SW480 (cell line): ENCODE measurements at places on chromosomes 1 and 21.

DNA sequence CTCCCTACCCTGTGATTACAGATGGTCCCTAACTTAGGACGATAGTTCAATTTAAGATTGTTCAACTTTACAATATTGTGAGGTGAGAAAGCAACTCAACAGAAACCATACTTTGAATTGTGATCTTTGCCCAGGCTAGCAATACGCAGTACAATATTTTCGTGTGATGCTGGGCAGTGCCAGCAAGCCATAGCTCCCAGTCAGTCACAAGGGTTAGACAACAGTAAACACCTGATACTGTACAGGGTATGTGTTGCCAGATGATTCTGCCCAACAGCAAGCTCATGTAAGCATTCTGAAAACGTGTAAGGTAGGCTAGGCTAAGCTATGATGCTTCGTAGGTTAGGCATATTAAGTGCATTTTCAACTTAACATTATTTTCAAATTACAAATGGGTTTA lies 11.9 kb downstream of the GPBP1L1 start:
- no peak for DNase-seq

- peak; percentile 45 for DNase-seq
These were observed 37.0 kb downstream of the CAPN8 start for GRCh38 chr1:223628233-223629125.

DNA sequence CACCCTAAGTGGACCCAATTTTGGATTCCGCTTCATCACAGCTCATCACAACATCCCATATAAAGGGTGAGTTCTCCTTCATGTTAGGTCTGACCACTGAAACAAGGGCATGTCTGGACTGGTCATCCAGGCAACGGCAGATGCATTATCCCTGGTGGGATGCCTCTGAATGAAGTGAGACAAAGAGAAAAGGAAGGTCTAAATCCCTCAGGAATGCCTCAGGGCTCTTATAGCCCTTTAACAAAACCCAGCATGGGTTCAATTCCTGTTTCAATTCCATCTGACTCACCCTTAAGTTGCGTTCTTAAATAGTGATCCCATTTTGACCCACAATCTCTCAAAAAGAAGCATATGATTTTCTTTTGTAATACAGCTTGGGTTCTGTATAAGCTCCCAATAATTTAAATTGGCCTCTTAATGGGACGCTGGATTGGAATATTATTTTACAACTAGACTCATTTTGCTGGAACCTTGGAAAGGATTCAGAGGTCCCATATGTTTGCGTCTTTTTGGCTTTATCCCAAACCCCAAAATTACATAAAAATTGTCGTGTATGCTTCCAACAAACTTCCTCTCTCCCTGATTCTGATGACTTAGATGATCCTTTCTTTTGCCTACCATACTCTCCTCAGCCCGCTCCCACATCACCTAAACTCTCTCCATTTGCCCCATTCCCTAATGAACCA lies 287.4 kb upstream of the ZP4 start:
- DNase-seq = no peak

DNA sequence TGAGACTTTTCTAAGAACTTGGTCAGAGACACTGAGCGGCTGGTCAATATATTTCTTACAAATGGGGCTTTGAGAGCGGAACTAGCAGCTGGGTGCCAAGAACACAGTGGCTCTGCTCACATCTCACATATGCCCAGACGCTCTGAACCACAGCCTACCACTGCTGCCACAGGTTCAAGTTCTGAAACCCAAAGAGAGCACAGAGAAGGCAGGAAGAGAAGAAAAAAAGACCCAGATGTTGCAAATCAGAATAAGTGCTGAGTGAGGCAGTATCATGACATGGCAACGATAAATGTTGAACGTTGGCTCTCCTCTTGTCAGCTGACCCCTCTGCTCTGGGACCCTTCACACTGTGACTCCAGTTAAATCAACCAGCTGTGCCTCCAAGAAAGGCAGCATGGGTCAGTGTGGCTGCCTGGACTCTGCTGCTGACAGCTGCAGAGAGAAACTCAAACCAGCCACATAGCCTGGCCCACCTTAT lies 26.4 kb downstream of the HIVEP3 start:
- no peak for DNase-seq

GRCh38 chr1:206430031-206430983 lies 40.0 kb upstream of the IKBKE start:
- no peak for DNase-seq

GRCh38 chr1:47645151-47645550 lies 207.3 kb downstream of the FOXD2 start:
- DNase-seq = no peak

GRCh38 chr1:184191181-184191621 lies 139.7 kb downstream of the TSEN15 start:
- DNase-seq = no peak

- DNase-seq = peak; percentile 38
These were observed at the start of gene PLEKHM2 for GRCh38 chr1:15684042-15684461. PLEKHM2 (plus strand) TSS chr1:15684320; CDS start chr1:15684559, 239 bp downstream.

DNA sequence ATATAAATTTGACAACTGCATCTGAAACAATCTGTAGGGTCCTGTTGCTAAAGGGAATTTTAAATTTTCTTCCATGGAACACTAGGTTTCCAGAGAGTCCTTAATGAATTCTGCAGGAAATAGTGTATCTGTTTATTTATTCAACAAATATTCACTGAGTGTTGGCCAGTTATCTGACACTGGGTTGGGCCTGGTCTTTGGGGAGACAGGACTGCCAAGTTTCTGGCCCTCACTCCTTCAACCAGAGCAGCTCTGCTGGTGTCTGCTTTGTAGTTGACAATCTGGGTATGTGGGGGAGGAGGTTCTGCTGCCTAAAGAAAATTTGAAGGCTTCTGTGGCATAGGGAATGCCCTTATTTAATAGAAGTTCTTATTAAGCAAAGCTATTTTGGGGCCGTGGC lies 26.1 kb upstream of the HUNK start:
- DNase-seq = no peak

- no peak for DNase-seq
These were observed 9.3 kb downstream of the CHML start for GRCh38 chr1:241630899-241631298.

DNA sequence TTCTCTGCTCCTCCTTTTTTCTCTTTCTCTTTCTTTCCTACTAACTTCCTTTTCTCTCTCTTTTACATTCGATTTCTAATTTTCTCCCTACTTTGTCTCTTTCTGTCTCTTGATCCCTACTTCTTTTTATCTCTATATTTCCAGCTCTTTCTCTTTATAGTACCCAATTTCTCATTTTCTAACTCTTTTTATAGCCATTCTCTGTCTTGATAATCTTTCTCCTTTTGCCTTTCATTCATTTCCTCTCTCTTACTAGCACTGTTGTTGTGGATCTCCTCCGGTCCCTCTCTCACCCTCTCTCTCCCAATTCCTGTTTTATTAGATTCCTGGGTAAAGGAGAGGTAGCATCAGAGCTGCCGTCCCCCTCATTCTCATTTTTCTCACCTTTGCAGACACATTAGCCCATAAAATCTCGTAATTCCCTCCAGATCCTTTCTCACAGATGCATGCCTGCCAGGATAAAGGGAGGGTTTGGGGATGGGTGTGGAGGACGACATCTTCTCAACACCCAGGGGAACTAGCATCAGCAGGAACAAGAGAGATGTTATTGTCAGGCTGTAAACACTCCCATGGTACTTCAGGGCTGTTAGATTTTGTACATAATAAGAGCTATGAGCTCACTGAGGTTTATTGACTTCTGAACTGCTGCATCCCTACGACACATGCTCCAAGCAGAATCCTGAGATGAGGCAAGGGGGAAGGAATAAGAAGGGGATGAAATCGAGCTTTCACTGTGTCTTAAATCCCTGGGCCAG lies 159.0 kb upstream of the GALNT2 start:
- no peak for DNase-seq

DNA sequence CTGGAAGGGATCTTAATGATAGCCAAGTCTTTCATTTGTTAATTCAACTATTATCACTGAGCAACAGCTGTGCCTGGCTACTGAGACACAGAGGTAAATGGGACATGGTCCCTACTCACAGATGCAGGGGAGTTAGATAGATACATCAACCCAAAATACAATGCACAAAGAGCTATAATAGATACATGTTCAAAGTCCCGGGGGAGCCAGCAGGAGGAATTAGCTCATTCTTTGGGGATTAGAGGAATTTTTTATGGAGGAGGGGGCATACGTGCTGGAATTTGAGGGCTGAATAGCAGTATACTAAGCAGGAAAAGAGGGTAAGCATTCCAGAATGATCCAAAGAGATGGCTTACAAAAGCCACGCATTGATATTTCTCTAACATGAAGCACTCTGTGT lies 34.6 kb downstream of the C8B start:
- DNase-seq = no peak

DNA sequence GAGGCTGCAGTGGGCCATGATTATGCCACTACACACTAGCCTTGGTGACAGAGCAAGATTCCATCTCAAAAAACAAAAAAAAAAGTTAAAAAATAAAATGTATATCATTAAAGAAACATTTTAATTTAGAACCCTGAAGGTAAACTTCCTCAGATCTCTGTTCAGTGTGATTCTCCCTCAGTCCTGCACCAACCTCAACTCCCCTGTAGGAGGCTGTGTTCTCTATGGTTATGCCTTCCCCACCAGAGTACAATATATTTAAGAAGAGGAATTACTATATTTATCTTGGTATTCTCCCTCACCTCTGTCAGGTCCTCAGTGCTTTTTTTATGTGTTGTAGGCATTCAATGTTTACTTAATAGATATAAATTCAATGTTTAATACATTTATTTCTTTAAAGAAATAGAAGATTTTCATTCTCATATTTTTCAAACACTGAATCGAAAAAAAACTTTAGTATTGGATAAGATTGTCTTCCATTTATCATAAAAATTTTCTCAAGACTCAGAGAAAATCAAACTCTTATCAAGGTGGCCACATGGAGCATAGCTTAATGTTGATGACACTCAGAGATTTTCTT lies 4.8 kb upstream of the LRRC8B start:
- peak; percentile 12 for DNase-seq

GRCh38 chr1:63887809-63888208 lies 114.0 kb downstream of the ROR1 start:
- DNase-seq = no peak

- no peak for DNase-seq
These were observed 15.0 kb upstream of the HMGN1 start for GRCh38 chr21:39363607-39364555.

DNA sequence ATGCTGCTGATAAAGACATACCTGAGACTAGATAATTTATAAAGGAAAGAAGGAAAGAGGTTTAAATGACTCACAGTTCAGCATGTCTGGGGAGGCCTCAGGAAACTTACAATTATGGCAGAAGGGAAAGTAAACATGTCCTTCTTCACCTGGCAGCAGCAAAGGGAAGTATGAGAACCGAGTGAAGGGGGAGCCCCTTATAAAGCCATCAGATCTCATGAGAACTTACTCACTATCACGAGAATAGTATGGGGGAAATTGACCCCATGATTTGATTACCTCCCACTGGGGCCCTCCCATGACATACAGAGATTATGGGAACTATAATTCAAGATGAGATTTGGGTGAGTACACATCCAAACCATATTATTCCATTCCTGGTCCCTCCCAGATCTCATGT lies 154.4 kb downstream of the FASLG start:
- no peak for DNase-seq

DNA sequence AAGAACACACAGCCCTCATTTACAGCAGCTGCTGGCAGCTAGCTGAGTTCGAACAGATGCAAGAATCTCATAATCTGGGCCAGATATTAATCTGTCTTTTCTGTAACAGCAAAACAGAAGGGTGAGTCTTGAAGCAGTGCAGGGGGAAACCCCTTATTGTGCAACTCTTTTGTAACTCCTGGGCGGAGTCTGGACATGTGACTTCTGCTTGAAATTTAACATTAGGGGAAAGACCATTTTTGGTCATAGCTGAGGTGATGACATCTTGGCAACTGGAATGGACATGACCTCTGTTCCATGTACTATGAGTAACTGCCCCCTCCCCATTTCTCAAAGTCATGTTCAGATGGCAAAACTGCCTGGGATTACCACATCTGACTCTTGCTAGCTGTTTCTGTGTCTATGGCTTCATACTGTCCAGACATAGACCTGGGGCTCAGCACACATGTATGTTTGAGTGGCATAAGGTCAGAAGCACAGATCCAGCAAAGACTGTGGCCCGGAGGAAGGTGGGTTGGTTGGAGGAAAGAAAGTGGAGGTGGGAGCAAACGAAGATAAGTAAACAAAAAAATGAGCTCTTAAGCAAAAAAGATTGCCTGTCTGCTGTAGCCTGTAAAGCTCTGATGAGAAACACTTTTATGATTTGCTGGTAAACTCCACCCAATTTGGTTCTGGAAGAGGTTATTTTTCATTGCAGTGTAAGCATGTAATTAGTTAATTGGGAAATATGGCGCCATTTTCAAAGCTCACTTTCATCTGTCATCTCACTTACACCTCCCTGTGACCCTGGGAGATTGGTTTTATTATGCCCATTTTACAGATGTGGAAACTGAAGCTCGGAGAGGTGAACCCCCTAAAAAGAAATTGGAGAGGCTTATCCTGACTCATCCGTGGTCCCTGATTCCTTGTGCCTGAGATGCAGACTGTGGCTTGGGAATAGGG lies 26.1 kb downstream of the ETS2 start:
- DNase-seq = peak; percentile 55

- DNase-seq = no peak
These were observed 208.7 kb downstream of the FGGY start for GRCh38 chr1:59505596-59506028.

GRCh38 chr1:18811733-18812452 lies 47.6 kb downstream of the TAS1R2 start:
- DNase-seq = no peak

DNA sequence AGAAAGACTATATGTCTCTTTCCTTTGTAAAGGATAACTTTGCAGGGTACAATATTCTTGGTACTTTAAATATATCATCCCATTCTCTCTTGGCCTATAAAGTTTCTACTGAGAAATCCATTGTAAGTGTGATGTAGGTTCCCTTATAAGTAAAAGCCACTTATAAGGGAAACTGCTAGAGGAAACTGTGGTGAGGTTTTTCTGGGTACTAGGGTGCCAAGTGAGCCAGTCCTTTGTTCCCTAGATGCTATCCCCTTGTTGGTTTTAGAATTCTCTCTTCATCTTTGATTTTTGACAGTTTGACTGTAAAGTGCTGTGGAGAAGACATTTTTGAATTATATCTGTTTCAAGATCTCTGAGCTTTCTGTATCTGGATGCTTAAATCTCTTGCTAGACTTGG lies 108.9 kb upstream of the NEK7 start:
- DNase-seq = no peak

DNA sequence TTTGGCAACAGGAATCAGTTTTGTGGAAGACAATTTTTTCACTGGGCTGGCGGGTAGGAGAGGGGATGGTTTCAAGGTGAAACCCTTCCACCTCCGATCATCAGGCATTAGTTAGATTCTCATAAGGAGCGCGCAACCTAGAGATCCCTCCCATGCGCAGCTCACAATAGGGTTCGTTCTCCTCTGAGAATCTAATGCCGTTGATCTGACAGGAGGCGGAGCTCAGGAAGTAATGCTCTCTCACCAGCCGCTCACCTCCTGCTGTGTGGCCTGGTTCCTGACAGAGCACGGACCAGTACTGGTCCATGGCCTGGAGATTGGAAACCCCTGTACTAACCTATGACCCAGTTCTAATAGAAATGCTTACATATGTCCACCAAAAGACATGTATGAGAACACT lies 96.6 kb upstream of the KIAA1614 start:
- DNase-seq = no peak

GRCh38 chr1:222084996-222085395 lies 343.1 kb upstream of the DUSP10 start:
- DNase-seq = no peak
